ENCODE measurements at places on chromosomes 7 and 10.

DNA sequence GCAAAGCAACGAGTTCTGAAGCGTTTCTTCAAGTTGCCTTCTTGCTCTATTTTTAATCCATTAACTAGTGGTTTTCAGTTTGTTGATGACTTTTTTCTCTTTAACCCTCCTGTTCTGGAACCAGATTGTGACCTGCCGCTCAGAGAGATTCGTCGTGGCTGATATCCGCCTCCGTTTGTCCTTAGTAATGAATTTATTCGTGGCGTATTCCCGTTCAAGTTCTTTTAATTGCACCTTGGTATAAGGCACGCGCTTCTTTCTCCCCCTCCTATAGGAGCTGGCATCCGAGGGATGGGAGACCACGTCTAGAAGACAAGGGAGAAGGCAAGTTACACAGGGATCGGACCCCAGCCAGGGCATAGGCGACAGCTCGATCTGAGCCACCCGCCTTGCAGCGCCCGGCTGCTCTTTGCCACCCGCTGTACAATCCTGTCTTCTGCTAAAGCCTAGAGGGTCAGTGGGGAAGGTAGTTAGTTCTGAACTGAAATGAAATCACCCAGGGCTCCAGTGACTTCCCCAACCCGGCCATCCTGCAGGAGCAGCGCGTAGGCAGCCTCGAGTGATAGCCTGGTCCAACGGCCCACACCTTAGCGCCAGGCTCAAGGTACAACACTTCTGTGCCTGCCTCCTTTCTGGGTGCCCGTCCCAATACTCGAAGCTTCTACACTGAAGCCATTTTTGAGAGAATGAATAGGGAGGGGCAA, 1.6 kb downstream of the HOXA13 start:
- DNase-seq = no peak

GRCh38 chr10:69969977-69970376, 82.7 kb upstream of the MACROH2A2 start:
- DNase-seq = no peak

DNA sequence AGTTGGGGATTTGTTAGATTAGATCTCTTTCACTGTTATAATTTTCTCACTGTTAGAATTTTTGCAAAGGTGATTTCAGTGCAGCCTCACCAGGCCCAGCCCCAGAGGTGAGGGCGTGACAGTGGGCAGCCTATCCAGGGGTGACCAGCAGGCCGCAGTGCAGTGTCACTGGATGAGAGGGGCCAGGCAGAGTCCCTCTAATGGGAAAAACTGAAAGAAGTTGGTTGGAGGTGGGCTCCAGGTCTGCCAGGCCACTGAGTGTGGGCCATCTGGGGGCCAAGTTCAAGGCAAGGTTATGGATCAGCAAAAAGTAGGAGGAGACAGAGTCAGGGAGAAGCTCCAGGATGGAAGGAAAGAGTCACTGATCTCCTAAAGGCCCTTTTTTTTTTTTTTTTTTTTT, 90.5 kb upstream of the SDK1 start:
- DNase-seq = no peak

GRCh38 chr10:120961795-120962755, 110.9 kb downstream of the WDR11 start:
- no peak for DNase-seq

- DNase-seq = no peak
Observed at GRCh38 chr10:60495338-60496055, 105.8 kb upstream of the ANK3 start.

DNA sequence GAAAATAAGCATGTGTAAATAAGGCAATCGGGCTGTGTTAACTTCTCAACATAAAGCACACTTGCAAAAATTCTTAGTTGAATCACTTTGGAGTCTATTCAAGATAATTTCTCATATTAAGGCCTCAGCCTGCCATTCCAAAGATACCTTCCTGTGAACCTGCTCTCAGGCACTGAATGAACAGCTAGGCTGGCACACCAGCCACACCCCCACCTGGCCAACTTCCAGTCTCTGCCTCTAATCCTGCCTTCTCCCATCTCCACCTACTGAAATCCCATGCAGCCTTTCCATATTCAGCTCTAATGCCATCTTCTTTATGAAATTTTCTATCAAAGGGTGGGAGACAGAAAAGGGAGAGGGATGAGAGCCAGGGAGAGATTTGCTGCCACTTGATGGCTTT, 17.1 kb upstream of the MACROH2A2 start:
- DNase-seq = no peak

- no peak for DNase-seq
Observed at GRCh38 chr10:79320820-79321493, 26.3 kb upstream of the PPIF start.

GRCh38 chr7:44518761-44519160, 22.4 kb downstream of the NPC1L1 start:
- no peak for DNase-seq

DNA sequence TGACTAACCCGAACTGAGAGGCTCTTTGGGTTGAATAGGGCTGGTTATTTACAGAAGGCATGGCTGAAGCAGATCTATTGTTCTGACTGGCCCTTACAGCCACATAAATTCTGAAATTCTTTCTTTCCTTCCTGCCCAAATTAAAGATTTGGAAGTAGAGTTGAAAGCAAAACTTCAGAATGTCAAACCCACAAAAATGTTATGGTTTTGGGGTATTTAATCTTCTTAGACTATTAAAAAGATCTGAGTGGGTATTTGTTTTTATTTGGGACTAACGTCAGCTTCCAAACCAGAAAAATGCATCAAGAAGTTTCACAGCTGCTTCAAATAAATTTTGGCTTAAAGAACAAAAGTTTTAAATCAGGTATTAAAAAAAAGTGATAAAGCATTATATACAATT, 124.5 kb downstream of the AHR start:
- DNase-seq = no peak

DNA sequence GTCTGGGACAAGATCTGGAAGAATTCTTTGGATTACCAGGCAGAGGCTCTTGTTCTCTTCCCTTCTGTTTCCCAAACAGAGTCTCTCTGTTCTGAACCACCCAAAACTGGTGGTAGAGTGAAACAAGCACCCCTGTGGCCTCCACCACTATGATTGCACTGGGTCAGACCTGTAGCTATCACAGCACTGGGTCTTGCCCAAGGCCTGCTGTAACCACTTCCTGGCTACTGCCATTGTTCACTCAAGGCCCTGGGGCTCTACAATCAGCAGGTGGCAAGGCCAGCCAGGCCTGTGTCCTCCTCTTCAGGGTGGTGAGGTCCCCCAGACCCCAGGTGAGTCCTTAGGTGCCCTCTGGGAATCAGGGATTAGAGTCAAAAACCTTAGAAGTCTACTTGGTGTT, 4.1 kb upstream of the LRRC17 start:
- DNase-seq = no peak

DNA sequence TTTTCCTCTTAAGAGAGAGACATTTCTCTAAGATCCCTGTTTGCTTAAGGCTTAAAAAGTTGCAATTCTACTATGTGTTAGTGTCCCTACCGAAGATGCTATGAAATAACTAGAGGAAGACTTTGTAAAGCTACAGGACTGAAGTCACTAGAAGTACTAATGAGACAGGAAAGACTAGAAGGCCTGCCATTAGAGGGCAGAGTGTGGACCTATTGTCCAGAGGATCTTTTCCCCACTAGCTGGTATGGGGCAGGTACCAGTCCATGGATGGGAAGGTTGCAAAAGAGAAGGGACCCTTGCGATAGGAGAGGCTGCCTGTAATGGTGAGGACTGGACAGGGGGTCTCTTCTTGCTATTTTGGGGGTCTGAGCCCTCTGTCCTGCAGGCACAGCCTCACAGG, 178.1 kb downstream of the TMEM178B start:
- no peak for DNase-seq

- peak; percentile 19 for DNase-seq
Observed at GRCh38 chr10:95906677-95907455, 909 bp upstream of the CC2D2B start.

DNA sequence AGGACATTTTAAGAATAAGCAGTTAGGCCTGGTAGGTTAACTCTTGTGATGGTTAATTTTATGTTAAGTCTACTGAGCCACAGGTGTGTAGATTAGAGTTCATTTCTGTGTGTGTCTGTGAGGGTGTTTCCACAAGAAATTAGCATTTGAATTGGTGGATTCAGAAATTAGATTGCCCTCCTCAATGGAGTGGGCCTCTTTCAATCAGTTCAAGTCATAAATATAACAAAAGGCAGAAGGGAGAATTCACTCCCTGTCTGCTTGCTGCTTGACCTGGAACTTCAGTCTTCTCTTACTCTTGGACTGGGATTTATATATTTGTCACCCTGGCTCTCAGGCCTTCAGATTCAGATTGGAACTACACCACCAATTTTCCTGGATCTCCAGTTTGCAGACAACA, 55.3 kb upstream of the POM121L12 start:
- no peak for DNase-seq

GRCh38 chr10:46550795-46551700, 5.4 kb downstream of the GPRIN2 start:
- DNase-seq = no peak

DNA sequence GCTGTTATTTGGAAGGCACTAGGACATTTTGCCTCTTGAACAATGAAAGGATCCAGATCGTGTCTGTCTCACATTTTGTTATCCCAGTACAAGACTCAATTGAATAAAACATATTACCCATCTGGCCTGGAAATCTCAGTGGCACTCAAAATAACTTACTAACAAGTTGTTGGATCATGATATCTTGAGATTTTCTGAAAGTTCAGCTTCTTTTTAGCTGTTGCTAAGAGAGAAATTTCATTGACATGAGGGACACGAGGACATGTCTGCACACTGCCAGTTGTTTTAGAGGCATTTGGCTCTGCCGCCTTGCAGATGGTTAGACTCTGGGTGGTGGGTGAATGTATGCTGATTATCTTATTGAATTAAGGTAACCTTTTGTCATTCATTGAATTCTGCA, 41.0 kb downstream of the KAT6B start:
- DNase-seq = no peak

DNA sequence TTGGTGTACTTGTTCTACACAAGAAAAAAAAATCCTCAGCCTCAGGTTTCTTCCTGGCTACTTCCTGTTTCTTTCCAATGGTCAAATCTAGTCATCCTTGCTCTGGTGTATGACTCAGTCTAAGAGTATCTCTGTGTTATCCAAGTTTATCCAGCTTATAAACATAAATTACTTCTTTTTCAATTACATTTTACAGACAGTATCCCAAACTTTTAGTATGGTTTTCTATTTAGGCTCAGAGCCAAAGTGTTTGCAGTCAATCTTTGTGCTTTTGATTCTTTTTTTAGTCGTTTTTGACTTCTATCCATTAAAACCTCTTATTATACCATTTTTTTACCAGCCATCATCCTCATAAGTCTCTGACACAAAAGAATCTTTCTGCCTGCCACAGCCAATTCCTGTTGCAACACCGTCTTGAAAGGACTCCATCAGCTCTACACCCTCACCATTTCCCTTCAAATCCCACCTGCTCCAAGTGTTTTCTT, 294.6 kb downstream of the PTEN start:
- DNase-seq = no peak

- DNase-seq = no peak
Observed at GRCh38 chr10:1120801-1121211, 64.6 kb downstream of the WDR37 start.

DNA sequence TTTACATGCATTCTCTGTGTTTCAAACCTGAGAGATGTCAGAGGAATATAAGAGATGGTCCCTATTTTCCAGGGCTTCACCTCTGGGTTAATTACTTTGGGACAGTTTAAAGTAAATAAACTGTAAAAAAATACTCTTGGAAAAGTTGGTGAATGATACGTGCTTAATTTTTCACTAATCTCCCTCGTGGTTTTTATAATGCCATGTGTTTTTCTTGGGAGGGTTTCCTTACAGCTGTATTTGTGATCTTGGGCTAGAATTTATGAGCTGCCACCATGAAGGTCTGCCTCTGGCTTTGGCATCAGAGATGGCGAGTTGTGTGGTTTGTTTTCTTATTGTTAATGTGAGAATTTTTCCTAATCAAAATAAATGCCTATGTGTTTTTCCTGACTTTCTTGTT, 322.5 kb downstream of the AUTS2 start:
- no peak for DNase-seq

All from amygdala (tissue), 56 donors.